Fibroblast of skin of back (primary cell): ENCODE measurements at places on chromosomes 11 and 22.

- DNase-seq: peak; percentile 3
Observed at GRCh38 chr11:125773516-125773915, 5.1 kb downstream of the PATE2 start.

DNA sequence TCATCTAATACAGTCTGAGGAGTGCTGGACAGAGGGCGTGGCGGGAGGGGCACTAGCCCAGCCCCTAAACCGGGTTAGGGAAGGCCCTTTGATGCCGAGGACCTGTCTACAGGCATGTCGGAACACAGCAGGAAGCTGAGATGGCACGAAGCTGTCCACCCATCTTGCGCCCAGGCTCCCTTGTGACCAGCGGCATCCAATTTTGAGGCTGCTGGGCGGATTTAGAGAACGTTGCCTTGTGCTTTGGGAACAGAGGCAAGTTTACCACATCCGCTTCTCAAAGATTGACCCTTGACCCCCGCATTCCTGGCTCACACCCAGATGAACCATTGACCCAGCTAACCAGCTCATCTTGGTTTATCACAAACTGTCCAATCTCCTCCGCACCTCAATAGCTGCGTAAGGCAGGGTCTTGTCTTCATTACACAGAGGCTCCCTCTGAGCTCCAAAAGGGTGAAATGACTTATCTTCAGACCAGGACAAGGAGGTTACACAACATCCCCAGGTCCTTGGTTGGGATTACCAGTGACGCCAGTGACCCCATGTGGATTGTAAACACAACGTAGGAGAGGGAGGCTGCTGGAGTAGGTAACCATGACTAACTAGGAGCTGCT lies 4.5 kb downstream of the FAM83F start:
- no peak for DNase-seq

DNA sequence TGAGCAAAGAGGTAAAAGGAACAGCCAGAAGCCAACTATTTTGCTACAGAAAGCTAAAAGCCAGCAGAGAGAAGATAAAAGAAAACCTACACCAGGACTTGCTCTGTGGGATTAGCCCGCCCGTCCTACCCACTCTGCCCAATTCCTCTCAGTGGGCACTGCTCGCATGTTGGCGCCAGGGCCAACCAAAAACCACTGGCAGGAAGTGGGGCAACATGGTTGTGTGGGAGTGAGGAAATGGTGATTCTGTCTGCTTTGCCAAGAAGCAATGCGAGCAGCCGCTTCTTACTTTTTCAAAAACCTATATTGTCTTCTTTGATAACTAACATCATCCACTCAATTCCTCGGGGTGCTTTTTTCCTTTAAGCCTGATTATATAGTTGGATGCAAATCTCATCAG lies 14.2 kb upstream of the APOA1 start:
- no peak for DNase-seq

- DNase-seq: no peak
Observed at GRCh38 chr11:687751-688150, 7.3 kb downstream of the DEAF1 start.

- DNase-seq: no peak
Observed at GRCh38 chr11:114400915-114401223, 403 bp downstream of the RBM7 start.

DNA sequence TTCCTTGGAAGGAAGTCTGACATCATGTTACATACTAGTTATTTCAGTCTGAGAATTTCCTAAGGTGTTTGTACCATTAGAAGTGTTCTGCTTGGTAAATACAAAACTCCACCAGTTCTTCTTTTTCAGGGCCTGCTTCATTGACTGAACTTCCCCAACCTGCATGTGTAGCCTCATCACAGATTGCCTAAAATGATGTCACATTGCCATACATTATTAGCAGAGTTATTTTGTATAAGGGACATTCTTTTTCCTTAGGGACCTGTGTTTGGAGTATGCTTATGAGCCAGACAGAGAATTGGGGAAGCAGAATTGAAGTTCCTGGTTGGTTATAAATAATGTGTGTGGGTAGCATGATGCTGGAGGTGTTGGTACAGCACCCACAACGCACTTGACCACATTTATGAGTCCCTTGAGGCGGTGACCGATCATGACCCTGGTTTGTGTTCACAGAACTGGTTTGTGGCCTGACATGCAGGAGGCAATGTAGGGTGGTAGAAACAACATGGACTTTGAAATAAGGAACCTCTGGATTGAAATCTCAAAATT lies 16.4 kb upstream of the MMP7 start:
- no peak for DNase-seq

GRCh38 chr22:44116755-44117684 lies 63.7 kb upstream of the PARVG start:
- DNase-seq: no peak

DNA sequence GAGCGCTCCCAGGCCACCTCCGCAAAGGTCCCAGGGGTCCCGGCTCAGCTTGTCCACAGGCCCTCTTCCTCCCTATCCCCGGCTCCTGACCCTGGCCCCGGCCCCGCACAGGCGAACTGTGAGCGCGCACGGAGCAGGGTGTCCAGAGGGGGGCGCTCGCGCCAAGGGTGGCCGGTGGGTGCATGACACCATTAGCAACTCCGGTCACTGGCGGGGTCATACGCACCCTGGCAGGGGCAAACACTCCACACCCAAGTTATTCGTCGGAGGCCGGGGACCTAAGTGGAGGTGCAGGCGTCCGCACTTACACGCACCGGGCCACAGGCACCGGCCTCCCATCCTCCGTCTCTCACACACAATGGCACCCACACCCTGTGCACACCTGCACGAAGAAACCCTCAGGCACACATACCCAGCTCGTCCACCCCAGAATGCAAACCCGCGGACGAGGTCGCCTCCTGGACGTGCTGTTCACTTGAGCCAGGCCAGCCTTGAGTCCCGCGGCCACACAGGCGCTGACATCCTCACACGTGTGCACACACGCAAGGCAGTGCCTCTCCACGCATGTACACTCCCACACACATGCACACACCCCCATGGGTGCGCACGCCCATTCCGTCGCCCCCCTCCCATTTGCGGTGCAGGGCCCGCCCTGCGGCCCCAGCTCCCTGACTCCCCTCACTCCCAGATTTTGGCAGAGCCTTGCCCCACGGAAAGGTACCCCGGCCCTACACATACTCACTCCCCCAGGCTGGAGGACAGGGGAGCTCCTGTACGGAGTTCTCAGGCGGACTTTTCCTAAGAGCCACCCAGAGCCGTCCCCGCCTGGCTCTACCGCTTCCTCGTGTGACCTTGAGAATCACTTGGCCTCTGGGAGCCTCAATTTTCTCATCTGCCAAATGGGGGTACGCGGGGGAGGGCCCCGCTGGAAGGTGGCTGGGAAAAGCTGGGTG lies at the start of gene RASGRP2:
Gene RASGRP2 (minus strand): TSS at position 552 of the 953 bp plus-strand sequence. CDS start 1,276 bp downstream, outside the sequence.
- DNase-seq: no peak

DNA sequence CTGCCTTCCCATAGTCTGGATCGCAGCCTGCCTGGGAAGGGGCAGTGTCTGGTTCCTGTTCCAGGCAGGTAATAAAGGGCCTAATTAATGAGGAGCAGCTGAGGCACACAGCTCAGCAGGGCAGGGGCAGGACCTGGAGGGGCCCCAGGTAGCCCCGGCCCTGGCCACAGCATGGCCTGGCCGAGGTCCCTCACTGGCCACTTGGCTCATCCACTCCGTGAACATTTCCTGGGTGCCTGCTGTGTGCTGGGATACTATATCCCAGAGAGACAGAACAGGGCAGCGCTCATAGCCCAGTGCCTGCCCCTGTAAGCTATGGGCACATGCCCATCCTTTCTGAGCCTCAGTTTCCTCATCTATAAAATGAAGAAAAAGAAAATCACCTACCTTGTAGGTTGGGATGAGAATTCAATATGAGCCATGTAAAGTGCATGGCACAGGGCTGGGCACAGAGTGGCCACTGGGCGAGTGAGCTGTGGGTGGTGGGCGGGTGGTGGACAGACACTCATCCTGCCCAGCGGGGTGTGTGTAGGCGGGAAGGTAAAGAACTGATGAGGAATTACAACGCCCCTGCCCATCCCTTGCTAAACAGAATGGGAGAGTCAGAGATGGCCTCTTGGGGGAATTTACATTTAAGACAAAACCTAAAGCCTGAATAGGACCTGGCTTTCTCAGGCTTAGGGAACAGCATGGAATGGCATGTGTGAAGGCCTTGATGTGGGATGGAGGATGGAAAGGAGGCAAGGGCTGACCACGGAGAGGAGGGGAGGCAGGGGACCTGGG lies 9.2 kb downstream of the MYRF start:
- DNase-seq: no peak

DNA sequence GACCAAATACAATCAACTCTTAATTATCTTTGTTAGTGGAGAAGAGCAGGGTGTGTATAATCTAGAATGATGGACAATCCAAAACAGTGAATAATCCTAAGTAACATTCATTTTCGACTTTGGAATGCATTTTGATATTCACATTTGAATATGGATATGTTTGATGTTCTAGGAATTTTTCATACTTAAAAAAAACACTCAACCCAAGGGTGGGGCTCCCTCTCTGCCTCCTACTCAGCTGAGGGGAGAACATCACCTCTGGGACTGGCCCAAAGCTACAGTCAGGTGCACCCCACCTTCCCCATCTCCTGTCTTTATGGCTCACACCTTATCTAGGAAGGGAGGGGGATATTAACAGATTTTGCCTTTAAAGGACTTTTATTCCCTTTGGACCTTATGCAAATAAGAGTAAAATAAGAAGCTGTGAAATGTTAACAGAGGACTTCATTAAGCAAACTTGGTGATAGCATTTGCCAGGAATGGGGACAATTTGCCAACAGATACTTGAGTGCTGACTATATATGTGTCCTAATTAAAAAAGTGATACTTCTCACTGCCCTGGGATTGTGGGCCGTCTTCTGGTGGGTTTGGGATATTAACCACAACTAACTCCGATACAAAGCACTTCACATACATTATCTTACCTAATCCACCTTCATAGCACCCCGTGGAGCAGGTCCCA lies 187.0 kb downstream of the ST3GAL4 start:
- DNase-seq: peak; percentile 71

- DNase-seq: peak; percentile 19
Observed at GRCh38 chr11:24511511-24511910, 14.7 kb downstream of the LUZP2 start.

- no peak for DNase-seq
Observed at GRCh38 chr22:44127356-44127755, 53.4 kb upstream of the PARVG start.

DNA sequence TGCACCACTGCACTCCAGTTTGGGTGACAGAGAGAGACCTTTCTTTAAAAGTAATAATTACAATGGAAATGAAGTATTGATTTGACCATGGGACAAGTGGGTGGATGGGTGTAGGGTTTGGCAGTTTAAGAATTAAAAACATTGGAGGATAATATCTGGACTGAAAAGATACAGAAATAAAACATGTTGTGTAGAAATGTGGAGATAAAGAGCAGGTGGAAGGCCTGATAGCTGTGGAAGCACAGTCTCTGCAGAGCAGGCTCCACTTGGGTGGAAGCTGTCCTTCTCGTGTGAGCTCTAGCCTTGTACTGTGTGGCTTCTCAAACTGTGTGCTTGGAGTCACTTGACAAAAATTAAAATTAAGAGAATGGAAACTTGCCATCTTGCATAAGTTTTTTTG lies 25.6 kb downstream of the APLP2 start:
- no peak for DNase-seq
